ENCODE measurements at places on chromosomes 6 and 20.

- no peak for DNase-seq
Measured at GRCh38 chr6:112030961-112031660, 22.8 kb upstream of the CCN6 start.

DNA sequence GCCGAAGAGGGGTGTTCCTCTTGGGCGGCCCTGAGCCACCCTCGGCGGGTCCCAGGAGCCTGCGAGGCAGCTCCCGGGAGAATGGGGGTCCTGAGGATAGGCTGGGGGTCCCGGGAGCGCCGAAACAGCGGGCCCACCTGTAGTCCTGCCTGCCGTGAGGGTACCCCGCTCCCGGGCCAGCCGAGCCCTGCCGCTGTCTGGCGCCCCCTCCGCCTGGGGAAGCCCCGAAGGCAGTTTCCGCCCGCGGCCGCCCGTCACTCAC lies 280 bp downstream of the SPATA2 start:
- DNase-seq = no peak

DNA sequence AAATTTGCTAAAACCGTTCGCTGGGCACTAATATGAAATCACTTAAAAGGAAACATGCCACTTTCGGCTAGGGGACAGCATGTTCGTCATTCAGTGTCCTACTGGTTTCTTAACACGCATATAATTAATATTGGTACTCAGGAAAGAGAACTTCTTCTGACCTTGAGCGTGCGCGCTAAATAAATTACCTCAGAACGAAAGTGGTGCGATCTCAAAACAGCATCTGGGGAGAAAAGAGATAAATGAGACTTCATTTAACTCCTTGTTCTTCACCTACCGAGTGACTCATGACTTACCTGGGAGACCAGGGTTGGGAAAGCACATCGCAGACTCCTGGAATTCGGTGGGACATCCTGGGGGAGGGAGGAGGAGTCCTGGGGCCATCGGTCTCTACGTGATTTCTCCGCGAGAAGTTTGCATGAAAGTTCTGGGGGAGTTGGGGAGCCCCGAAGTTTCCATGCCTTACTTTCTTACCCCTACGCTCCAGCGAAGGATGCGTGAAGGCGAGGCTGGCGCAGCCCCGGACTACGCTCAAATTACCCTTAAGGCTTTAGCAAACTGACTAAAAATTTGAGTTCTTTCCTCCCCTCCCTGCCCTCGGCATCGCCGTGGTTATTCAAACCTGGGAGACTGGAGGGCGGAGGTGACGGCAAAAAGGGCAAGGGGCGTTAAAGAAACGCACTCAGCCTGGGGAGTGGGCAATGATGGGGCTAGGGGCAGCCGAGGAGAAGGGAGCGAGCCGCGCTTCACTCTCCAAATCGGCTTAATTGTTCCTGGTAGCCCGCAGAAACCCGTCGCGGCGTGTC lies 1.1 kb upstream of the BEND6 start:
- DNase-seq = peak; percentile 3

GRCh38 chr6:117267766-117268534 lies 2.6 kb downstream of the VGLL2 start:
- DNase-seq = no peak

DNA sequence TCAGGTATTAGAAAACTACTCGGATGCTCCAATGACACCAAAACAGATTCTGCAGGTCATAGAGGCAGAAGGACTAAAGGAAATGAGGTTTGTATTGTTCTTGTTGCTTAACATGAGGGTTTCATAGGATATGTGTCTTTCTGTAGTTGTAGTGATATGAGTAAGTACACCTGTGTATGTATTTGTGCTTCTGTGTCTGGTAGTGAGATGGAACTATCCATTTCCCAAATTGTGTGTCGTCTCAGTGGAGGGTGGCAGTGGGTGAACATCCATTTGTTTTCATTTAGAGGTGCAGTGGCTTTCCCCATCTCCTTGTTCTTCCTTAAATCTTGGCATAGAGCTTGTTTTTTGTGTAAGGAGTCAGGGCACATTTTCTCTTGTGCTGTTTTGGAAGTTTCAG lies 8.2 kb downstream of the ASXL1 start:
- DNase-seq = no peak

GRCh38 chr6:42451333-42452170 lies at the start of gene TRERF1:
TRERF1 (minus strand) TSS chr6:42451926; CDS start chr6:42269590, 182,336 bp downstream.
- peak; percentile 80 for DNase-seq

- no peak for DNase-seq
Measured at GRCh38 chr20:8065691-8066090, 46.1 kb upstream of the TMX4 start.

DNA sequence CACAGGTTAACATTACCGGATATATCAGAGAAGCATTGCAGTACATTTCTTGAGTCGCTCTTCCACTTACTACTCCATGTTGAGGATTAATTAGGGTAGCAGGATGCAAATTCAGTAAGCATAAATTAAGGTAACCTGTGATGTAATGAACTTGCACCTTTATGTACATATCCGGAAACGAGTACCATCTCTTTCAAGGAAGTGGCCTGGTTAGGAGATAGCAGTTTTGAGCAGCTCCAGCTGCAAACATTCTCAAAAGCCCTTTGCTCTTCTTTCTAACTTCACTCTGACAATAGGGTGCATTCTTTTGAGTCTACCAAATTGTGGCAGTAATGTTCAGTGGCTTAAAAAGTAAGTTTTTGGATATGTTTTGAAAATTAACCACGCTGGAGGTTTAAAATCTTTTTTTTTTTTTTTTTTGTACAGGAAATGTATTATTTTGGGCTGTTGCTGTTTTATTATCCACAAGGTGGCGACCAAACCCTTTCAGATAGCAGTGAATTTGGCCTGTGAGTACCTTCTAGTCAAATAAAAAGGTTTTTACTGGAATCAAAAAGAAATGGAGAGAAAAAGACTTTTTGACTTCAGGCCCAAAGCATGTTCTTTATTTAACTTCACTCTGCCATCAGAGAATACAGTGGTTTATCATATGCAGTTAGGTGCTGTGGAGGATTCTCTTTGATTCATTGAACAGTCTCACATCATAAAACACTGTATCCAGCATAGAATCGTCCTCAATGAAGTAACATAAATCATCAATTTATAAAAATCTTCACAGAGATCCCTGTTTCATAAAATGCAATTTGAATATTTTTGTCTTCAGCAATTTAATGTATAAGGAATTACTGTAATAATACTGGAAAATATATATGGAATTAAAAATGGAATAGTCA lies 8.9 kb downstream of the FAM217B start:
- DNase-seq = no peak

DNA sequence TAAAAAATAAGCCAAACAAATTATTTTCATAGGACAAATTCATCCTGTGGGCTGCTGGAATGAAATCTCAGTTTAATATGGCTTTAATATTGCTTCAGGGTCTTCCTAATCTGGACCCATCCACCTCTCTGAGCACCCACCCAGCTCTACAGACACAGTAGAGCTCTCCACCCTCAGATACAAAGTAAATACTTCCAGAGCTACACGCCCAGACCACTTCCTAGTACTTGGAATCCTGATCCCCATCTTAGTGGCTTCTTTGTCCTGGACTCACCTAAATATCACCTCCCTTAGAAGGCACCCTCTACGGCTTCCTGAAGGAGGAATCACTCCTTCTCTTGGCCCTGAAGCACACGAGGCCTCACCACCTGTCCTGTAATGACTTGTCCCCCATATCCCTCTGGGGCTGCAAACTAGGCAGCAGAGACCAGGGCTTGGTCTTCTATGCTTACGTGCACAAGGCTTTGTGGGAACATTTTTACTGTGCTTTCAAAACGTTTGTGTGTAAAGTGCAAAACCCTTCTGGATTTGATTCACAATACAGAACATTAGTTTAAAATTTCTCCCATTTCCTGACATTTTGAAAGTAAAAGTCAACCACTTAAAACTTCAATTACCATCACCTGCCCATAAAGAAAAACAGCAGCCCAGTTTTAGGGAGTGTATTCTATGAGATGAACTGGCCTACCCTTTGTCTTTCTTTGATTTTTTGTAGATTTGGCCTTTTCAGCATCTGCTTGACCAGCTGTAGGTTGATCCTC lies 2.4 kb downstream of the CTCFL start:
- no peak for DNase-seq

DNA sequence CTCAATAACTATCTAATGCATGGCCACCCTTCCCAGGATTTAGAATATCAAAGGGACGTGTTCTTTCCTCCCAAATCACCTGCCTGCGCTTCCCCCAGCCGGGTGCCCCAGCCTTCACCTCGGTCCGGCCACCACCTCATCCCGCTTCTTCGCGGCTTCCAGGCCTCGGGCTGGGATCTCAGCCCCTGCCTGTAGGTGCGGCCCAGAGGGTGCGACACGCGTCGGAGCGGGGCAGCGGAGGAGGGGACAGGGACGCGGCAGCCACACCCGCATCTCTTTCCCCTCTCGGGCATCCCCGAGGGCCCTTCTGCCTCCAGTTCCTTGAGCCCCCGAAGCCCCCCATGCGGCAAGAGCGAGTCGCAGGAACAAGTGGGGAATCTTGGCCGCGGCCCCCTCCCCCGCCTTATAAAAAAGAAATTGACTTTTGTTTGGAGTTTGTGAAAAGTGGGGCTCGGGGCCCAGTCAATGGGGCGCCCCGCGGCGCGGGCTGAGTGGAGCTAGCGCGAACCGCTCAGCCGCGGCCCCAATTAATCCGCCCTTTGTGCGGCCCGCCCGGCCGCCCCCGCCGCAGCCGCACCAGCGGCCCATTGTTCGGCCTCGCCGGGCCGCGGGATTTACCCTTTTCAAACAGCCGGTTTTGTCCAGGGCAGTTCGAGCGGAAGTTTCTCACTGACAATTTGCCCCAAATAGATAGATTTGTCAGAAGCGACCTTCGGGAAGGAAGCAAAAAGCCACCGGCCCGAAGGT lies 8.4 kb upstream of the NR2E1 start:
- no peak for DNase-seq

GRCh38 chr6:154134471-154135147 lies 95.6 kb downstream of the OPRM1 start:
- DNase-seq = no peak

DNA sequence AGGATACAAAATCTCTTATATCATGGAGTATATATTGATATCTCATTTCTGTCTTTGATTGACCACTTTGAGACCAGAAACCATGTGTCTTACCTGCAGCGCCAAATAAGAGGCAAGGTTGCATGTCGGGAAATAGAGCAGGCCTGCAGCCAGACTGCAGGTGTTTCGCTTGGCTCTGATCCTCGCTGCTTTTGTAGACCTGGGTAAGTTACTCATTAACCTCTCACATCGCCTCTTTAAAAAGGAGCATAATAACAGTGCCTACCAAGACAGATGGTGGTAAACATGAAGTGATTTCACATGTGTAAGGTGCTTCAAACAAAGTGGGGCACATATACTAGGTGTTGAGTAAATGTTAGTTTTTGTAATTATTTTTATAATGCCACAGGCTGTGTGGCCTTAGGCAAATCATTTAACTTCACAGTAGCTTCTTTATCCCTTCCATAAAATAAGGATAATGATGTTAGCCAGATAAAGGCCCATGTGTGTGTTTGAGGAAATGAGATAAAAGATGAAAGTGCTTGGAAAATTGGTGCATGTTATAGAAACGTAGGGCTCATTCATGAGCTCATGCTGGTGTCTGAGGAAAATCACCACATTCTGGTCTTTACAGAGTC lies 248.8 kb upstream of the MAP3K7 start:
- no peak for DNase-seq

DNA sequence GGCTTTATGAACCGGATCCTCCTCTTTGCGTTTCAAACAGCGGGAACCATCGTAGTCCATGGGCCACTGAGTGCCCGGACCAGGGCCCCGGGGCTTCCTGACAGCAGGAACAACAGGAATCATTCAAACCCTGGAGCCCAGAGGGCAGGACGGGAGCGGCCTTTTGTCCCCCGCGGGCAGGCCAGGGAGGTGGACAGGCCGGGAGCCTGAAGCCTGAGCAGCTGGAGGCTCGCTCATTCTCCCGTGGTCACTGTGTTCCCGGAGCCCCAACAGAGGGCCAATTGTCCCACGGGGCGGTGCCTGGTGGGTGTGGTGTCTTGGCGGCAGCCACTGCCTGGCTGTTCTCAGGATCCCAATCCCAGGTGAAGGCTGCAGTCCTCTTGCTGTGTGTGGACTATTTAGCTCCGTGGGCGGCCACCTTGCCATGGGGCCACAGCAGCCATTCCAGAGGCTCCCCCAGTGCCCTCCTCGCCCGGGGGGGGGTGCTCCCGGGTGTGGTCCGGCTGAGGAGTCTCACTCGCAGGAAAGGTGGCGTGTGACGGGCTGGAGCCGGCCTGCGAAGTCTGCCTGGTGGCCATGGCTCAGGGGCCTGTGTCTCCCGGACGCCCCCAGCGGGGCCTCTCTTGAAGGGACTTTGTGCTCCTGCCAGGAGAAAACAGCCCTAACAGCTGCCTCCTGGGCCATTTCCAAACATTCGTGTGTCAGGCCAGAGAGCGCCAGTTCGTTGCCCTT lies 77.2 kb upstream of the BHLHE23 start:
- no peak for DNase-seq

DNA sequence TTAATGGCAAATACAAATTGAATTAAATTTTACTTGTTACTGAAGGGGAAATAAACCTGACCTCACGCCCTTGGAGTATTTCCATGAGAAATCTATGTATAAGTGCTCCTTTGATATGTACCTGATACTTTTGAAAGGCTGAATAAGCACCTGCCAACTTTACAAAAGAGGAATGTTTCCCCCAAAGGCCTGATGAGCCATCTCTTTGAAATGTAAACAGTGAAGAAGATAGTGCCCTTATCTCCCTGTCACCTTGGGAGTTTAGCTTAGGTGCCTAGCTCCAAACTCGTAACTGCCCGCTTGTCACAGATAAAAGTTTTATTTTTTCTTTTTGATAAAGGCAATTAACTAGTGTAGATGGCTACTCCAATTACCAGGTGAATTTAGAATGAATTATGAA lies 1.1 kb upstream of the ZNF343 start:
- DNase-seq = no peak

GRCh38 chr6:161434921-161435747 lies 161.3 kb upstream of the AGPAT4 start:
- DNase-seq = no peak

GRCh38 chr20:3262566-3262965 lies 23.6 kb upstream of the SLC4A11 start:
- no peak for DNase-seq

DNA sequence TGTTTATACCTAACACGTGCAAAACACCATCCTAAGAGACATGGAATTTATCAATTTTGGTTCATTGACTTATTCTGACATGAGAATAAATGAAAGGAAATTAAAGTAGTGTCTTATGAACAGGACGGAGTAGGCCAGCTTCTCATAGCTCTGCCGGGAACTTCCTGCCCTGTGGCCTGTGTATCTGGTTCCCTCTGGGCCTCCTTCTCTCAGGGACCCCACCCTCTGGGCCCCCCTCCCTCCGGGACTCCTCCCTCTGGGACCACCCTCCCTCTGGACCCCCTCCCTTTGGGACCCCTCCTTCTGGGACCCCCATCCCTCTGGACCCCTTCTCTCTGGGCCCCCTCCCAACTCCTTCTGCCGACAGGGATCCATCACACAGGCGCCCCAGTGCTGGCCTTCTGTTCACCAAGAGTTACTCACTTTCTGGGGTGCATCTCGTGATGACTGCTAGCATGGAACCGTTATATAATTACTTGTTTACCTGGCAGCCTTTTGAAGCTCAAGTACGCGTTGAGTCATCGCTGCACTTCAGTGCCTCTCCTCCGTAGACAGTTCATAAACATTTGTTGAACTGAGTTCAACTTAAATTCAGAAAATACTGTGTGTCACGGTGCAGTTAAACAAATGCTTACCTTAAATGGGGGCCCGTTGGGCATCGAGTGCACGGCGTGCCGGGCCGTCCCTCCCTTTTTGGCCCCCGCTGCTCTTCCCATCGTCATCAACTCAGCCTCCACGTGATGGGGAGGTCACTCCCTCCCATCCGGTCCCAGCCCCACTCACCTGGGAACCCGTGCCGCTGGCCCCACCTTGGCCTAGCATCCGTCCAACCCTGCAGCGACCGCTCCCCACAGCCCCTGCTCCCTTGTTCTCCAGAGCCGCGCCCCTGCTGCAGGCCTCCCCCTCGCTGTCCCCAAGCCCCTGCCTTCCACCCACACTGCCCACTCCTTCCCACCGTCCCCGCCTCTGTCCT lies 8.1 kb downstream of the CCR6 start:
- DNase-seq = no peak
